ENCODE measurements at places on chromosomes 6 and 20.

GRCh38 chr20:51404297-51405060 is 138.0 kb downstream of the NFATC2 start:
- no peak for DNase-seq

DNA sequence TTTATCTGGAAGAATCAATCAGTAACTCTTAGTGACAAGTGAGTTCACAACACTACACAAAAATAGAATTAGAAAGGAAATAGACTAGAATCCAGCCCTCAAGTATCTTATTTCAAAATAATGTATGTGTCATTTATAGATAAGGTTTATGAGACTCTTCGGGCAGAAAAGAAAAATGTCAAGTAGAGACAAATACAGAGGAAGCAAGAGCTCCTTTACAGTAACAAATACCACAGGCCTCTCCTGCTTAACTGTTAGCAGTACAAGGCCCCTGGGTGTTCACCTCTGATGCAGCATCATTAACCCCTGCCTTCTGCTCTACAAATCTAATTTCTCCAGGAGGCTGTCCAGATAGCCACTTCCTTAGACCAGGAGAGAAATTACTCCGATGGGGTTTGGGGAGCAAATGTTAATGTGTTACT is 76.7 kb downstream of the UBE3D start:
- no peak for DNase-seq

DNA sequence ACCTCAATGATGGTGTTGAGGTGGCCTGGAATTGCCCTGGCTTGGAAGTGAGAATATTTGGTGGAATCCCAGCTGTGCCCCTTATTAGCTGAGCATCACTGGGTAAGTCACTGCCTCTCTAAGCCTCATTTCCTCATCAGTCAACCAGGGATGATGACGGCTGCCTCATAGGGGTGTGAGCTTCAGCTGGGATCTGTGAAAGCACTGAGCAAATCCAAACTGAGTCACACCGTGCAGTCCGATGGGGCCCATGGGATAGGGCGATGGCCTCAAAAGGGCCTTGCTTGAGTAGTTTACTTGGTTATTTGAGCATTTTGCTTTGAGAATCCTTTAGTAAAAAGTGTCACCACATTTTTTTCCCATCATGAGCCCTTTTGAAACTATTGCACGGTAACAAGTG is 1.1 kb downstream of the SLC22A1 start:
- no peak for DNase-seq

DNA sequence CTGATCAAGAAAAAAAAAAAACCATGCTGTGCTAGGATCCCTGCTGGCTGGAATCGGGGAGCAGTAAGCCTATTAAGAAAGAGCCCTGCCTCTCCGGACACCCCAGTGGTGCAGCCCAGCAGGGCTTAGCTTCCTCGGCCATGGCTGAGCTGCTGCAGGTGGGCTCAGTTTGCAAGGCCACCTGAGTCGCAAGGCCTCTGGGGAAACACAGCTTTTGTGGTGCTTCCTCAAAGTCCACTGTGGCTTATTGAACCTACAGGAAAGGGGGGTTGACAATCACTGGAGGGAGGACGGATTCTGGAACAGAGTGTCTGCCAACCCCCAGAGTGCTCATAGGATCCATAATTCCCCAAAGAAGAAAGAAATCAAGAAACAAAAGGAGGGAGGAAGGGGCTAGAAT is 240.8 kb downstream of the SMOC2 start:
- DNase-seq = no peak

DNA sequence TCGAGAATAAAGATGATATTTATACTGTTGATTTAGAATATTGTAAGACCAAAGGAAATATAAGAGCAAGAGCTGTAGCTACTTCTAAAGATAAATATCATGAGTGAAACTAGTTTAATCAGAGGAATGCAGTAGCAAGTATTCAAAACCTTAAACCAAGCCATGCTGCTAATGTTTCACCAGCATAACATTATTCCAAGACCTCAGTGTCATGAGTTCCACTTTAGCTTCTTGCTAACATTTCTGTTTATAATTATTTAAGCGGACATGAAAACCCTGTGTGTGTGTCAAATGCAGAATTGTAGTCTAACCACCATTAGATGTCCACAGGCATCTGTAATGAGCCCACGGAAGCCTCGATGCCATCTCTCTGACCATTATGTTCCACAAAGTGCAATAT is 752.6 kb upstream of the MARCKS start:
- DNase-seq = no peak

GRCh38 chr6:79047072-79047471 is 31.0 kb downstream of the PHIP start:
- DNase-seq = no peak

- no peak for DNase-seq
Observed at GRCh38 chr20:1381753-1382591, 10.9 kb downstream of the FKBP1A start.
